Activated naive CD4-positive, alpha-beta T cell treated with anti-CD3 and anti-CD28 coated beads, Interleukin-2, amount 50 U/mL, for 16 hours (primary cell): ENCODE measurements at places on chromosomes 4 and X.

GRCh38 chrX:53279296-53280237 lies 1.8 kb downstream of the IQSEC2 start:
- peak; percentile 19 for DNase-seq

GRCh38 chrX:120791013-120791643 lies 84.5 kb downstream of the CT47B1 start:
- no peak for DNase-seq

DNA sequence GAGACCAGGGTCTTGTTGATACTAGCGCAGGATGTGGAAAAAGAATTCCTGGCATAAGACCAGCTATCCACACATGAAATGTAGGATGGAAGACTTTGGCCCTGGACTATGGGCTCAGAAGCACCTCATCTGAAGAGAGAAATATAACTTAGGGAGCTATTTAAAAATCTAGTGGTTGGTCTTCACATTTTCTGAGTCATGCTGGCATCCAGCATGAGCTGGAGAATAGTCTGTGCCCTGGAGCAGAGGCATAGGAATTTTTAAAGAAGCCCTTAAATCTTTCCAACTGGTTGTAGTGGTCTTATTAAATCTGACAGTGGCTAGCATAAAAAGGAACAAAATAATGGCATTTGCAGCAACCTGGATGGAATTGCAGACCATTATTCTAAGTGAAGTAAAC lies 86.3 kb downstream of the SMARCA5 start:
- DNase-seq, result no peak

GRCh38 chrX:18017411-18017810 lies 156.3 kb upstream of the RAI2 start:
- no peak for DNase-seq

- no peak for DNase-seq
These were observed 73.6 kb downstream of the MED28 start for GRCh38 chr4:17688011-17688441.

GRCh38 chr4:38131371-38132091 lies 171.3 kb downstream of the PTTG2 start:
- peak; percentile 74 for DNase-seq

DNA sequence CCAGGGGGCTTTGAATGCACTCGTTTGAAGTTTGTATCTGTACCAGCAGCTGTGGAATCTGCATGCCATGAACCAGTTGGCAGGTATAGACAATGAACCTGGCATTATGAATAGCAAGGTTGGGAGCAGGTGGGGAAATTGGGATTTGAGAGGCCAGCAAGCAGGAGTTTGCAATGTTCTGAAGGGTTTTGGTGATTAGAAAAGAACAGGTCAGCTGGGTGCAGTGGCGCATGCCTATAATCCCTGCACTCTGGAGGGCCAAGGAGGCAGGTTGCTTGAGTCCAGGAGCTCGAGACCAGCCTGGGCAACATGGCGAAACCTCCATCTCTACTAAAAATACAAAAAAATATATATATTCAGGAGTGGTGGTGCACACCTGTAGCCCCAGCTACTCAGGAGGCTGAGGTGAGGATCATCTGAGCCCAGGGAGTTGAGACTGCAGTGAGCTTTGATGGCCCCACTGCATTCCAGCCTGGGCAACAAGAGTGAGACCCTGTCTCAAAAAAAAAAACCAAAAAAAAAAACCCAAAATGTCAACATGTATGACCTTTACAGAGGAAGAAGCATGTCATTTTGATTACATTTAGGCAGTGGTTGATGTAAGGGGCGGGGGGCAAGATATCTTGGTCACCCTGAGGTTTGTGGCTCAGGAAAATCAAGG lies 63.9 kb downstream of the TSC22D3 start:
- DNase-seq, result no peak

- DNase-seq, result no peak
These were observed 39.9 kb downstream of the HS6ST2 start for GRCh38 chrX:132918523-132918922.

DNA sequence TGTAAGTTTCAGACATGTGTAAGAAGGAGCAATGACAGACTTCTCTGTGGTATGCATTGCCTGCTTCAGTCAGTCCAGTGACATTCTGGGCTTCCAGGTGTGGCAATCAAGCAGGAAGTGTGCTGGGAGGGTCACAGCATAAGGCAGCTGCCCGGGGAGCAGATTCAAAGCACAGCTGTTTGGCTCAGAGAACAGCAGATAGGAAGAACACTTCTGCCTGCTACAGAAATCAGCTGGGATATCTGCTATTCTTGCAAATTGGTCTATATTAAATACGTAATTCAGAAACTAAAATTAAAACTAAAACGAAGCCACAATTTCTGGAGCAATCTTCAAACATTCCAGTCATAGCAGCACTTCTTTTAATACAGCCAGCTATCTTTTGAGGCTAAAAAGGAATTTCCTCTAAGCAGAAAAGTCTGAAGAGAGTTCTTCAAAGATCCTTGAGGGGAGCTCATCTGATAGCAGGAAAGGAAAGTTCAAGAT lies 47.5 kb upstream of the GALNT7 start:
- no peak for DNase-seq

DNA sequence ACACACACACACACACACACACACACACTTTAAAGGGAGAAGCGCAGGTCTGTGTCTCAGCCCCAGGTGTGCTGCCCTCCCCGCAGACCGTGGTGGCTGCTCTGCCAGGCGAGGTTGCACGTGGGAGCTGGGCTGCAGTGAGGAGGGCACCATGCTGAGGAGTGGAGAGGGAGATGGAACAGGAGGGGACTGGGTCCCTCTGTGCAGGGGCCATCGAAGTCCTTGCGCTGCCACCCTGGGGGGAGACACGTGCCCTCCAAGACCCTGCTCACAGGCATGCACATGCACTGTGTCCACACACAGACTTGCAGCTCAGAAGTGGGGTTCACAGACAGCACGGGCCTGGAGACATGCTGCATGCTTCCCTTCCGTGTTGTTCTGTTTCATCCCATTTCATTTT lies 65.5 kb upstream of the HGFAC start:
- no peak for DNase-seq

- DNase-seq, result no peak
These were observed 430.9 kb downstream of the MAPK10 start for GRCh38 chr4:85928775-85929591.

DNA sequence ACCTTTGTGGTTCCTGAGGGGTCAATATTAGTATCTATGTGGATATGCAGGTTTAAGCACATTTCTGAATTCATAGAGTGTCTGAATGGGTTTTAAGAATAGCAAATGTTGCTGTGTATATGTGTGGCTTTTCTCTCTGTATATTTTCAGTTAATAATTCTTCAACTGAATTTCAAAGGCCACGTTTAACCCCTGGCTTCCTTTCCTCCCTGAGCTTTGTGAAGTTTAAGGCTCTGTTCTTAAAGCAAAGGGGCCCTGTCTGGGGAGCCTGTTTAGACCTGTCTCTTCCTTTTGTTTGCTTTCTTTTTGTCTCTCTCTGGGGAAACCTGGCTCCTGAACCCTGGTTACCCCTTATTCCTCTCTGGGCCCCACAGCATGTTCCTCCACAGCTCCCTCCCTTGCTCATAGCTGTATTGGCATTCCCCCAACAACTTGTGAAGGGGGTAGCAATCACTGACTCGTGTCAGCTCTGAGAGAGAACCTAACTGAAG lies 139.1 kb downstream of the COL4A6 start:
- DNase-seq, result no peak

DNA sequence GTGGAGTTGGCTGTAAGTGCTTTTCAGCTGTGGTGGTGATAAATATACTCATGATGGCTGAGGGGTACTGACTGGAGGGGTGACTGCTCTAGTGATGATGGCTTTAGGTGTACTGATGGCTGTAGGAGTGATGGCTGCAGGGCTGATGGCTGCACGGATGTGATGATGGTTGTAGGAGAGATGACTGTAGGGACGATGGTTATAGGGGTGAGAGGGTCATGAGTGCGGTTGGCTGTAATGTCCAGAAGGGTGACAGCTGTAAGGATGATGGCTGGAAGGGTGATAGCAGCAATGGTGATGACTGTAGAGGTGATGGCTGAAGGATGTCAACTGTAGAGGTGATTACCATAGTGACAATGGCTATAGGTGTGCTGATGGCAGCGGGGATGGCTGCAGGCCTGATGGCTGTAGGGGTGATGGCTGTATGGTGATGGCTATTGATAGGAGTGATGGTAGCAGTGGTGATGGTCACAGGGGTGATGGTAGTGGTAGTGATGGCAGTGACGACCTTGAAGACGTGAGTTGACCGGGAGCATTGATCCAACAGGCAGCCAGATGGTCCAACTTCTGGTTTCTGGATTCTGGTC lies 570 bp upstream of the SASH3 start:
- DNase-seq, result no peak

DNA sequence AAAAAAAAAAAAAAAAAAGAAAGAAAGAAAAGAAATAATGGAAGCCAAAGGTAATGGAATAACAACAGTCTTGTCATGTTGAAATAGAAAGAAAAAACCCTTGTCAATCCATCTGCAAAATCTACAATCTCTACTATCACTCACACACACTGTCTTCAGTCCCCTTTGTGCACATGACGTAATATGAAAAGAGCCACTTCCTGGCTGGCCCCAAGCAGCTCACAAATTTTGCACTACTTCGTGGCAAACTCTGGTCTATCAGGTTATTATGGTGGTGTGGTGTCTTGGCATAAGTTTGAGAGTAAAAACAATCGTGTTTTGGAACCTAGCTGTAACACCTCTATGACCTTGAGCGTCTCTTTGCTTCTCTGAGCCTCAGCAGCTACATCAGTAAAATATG lies 8.3 kb upstream of the AFAP1 start:
- DNase-seq, result no peak

DNA sequence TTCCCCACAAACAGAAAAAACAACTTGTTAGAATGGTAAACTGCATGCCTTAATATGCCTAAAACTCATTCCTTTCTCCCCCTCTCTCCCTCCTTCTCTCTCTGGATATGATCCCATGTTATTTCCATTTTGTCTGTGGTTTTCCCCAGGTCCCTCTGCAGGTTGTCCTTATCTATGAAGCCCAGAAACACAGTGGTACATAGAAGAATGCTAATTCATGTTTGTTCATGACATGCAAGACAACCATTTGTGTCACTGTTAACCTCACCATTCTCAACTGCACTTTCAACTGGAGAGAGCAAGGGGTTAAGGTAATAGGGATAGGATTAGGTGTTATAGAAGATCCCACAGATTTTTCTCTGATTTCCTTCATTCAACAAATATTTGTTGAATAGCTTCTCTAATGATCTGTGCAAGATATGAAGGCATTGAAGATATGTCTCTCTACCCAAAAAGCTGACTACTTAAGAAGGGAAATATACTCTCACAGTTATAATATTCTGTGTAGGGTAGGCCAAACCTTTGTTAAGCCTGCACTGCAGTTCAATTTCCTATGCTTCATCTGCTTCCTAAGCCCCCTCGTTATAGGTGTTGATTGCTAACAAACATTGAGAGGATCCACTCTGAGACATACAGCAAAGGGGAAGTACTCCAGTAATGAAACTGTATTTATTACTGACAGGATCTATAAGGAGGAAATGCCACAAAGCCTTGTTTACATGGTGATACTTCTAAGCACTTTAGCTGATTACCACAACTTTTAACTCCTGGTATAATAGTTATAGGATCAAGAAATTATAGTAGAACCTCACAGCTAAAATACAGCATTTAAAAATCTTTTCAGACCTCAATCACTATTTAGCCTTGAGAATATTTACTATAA lies 96.1 kb downstream of the FRYL start:
- DNase-seq, result no peak

DNA sequence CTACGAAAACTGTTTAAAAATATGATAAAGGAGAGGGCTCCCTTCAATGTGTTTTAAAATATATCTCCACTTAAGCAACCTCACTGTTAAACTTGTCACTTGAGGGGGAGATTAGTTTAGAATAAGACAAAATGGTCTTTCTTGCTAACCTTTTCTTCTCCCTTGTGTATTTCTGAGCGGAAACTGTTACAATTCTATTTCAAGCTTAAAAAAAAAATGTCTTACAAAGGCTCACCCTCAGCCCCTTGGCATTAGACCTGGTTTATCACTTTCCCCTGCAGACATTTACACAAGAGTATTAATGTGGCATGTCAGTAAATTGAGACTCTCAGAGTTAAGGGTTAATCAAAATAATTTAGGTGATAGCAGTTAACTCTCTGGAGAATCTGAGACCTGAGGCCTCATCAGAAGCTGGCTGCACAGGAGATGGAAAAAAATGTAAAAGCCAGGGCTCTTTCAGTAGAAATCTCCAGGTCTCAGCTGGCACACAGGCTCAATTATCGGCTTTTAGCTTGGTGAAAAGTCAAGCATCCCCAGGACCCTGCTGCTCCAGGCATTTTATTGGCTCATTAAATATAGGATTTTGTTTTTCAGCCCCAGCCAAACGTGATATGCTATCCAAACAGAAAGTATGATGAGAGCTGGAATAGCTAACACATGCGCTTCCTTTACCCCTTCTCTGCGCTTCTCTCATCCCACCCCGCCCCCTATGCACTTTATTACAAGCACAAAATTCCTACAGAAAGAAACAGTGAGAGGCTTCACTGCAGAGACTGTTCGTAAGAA lies 130.5 kb downstream of the PPA2 start:
- no peak for DNase-seq

DNA sequence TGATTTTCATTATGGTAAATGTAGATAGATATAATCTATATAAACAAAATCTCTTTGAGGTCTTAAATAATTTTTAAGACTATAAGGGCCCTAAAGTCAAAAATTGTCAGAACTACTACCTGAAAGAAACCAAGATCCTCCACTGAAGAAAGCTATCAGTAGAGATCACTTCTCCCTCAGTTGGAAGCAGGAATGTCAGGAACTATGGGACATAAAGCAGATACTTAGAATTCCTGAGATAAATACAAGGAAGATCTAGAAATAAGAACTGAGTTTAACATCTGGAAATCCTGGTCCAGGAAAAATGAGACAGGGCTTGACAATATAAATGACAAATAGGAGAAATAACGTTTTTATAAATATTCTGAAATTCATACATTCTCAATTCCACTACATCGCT lies 97.2 kb downstream of the ADAMTS3 start:
- no peak for DNase-seq

GRCh38 chrX:136691028-136691809 lies 43.3 kb downstream of the CD40LG start:
- DNase-seq, result no peak

DNA sequence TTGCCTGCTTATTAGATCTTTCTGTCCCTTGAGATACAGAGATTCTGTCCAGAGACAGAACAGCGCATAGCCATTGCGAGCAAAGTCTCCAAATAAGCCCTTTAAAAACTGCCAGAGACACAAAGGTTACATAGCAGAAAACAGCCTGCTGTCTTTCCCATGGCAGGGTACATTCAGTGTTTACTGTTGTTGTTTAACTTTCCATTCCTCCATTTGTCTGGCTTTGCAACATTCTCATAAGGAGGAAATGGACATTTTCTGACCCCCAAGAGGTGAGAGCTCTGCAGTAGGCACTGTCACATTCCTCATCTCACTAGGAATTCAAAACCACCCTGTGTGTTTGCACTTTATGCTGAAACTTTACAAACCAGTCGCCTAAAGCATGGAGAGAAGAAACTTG lies 48.3 kb downstream of the PDE5A start:
- no peak for DNase-seq
